KBM-7 (cell line): ENCODE measurements at places on chromosomes 4 and X.
A peak's percentile ranks its signal among the peaks of the same experiment; 100 is the strongest.

- no peak for DNase-seq
Measured at GRCh38 chr4:91111556-91111955, 984.4 kb downstream of the CCSER1 start.

DNA sequence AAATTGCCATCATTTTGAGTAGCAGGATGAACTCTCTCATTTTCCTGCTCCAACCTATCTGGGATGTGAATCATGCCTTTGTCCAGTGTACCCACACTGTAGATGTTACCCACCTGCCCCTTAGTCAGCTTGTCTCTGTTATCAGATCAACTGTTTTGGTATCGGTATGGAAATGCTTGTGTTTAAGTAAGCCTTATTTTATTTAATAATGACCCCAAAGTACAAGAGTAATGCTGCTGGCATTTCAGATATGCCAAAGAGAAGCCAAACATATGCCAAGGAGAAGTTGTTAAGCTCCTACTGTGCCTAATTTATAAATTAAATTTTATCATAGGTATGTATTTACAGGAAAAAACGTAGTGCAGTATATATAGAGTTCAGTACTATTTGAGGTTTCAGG, 18.6 kb upstream of the RAP1GDS1 start:
- no peak for DNase-seq

- DNase-seq: no peak
Measured at GRCh38 chr4:71253545-71253944, 85.3 kb upstream of the SLC4A4 start.

- no peak for DNase-seq
Measured at GRCh38 chr4:65071564-65071963, 598.7 kb downstream of the EPHA5 start.

DNA sequence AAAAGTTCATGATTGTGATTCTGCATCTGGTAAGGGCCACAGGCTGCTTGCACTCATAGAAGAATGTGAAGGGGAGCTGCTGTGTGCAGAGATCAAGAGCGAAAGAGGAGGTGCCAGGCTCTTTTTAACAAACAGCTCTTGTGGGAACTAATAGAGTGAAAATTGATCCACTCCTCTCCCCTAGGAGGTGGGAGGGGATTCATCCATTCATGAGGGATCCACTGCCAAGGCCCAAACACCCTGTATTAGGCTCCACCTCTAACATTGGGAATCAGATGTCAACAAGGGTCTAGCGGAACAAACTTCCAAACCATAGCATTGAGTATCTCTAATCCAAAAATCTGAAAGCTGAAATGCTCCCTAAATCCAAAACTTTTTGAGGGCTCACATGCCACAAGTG, 16.4 kb upstream of the PPID start:
- DNase-seq: no peak

DNA sequence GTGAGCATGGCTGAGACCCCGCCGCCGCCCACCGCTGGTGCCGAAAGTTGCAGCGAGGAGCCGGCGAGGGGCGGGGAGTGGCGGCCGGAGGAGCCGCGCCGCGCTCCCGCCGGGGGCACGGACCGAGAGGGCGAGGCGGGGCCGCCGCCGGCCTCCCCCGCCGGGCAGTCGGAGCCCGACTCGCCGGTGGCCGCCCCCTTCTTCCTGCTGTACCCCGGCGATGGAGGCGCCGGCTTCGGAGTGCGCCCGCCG, 16.5 kb downstream of the UTP3 start:
- no peak for DNase-seq

DNA sequence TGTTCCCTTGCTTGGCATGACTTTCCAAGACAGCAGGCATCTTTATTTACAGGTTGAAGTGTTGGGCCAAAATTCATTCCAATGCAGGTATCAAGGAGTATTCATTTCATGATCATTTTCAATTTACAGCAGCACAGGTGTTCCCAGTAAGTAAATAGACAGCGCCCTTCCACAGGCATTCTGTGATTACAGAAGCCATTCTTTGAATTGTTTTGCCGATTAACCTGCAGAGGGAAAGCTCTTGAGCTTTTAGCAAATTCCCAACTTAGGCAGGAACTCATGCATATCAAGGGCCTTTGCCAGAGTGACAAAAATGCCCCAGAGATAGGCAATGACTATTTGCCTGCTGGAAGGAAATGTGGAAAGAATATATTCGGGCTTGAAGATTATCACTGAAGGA, 6.8 kb downstream of the TXK start:
- DNase-seq: no peak

- no peak for DNase-seq
Measured at GRCh38 chr4:124206779-124207605, 505.5 kb downstream of the ANKRD50 start.

GRCh38 chr4:138292321-138292720, 50.2 kb upstream of the SLC7A11 start:
- no peak for DNase-seq

GRCh38 chrX:8455557-8455956, 9.1 kb upstream of the VCX3B start:
- DNase-seq: no peak

DNA sequence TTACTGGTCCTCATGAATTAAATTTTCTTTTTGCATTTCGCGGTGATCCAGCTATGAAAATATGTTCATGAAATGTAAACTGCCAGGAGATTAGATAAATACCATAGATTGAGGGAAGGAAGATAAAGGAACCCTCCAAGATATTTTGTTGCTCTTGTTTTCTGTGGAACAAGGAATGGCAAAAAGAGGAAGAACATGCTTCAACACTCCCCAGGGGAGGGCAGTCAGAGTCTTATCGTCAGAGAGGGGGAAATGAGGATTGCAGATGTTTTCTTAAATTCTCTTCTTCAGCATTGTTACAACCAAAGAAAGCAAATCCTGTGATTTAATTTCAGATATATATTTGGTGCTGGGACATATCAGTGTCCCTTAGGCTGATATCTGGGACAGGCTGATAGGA, 9.5 kb upstream of the SFRP2 start:
- DNase-seq: peak; percentile 21

- DNase-seq: no peak
Measured at GRCh38 chr4:88963817-88964216, 93.2 kb downstream of the FAM13A start.

- DNase-seq: no peak
Measured at GRCh38 chr4:7909463-7910262, 30.0 kb downstream of the AFAP1 start.

DNA sequence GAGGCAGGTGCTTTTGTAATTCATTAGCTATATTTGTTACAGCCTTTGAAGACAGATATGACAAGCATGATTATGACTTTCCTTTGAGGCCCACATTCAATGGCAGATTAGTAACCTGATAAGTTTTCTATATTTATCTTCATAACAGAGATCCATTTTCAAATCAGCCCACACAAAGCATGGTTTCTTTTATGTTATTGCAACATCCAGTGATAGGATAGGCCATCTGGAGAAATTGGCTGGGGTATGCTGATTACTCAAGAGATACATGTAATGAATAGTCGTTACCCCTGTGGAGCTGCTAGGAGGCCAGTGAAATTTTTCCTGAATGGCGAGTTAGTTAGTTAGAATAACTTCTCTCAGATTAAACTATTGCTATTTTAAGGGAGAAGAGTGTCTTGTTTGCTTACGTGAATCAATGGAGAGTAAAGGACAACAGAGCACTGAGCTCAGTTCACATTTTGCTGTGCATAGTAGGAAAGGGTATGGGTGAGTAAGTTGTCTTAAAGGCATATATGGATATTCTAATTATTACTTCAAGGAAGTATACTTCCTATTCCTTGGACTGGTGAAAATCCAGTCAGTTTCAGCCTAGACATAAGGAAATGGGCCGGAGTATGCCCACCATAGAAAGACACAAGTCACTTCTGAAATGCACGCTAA, 79.2 kb upstream of the DKK2 start:
- DNase-seq: no peak

DNA sequence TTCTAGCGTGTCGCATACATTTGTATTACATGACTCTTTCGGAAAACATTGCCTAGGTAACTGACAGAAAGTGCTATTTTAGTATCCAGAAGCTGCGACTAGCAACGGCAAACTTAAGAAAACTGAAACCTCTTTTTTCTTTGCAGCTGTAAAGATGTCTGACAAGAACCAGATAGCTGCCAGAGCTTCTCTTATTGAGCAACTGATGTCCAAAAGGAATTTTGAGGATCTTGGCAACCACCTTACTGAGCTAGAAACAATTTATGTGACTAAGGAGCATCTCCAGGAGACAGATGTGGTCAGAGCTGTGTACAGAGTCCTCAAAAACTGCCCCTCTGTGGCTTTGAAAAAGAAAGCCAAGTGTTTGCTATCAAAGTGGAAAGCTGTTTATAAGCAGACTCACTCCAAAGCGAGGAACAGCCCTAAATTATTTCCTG, 9.4 kb downstream of the TCEANC start:
- DNase-seq: no peak

- no peak for DNase-seq
Measured at GRCh38 chrX:1403228-1403627, 11.3 kb upstream of the SLC25A6 start.

DNA sequence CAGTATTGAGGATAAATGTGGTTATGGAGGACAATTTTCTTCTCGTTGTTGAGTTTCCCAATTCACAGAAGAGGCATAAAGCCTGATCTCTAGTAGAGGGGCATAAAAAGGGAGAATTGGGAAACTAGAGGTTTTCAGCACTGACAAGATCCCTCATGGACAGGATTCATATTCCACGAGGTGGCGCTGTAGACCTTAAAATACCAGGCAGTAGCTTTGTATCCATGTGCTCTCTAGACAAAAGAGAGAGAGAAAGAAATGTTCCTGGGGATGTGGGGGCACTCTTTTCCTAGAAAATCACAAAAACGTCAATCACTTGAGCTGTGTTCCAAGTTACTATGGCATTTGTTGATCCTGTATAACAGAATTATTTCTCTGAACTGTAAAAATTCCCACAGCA, 128.3 kb downstream of the MAGEE1 start:
- DNase-seq: peak; percentile 75

DNA sequence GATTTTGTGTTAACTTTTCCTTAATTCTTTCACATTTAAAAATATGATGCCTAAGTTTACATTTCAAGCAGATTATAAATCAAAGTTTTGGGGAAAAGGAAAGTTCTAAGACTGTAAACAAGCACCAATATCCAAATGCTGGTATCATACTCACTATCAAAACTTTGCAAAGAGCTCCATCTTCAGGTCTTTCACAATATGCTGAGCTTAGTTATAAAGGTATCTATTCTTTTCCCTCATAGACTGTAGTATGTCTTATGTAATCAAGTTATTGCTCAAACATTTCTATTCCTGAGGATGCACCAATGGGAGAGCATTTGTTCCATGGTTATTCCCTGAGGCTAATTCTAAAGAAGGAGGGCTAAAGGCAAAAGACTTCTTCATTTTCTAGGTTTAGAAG, 207.9 kb upstream of the FAM241A start:
- DNase-seq: peak; percentile 9

GRCh38 chr4:2791518-2792395, 1.1 kb upstream of the SH3BP2 start:
- no peak for DNase-seq

- no peak for DNase-seq
Measured at GRCh38 chr4:42821230-42821629, 71.3 kb upstream of the GRXCR1 start.
